HL-60 (cell line): ENCODE measurements at places on chromosomes 2 and 18.

DNA sequence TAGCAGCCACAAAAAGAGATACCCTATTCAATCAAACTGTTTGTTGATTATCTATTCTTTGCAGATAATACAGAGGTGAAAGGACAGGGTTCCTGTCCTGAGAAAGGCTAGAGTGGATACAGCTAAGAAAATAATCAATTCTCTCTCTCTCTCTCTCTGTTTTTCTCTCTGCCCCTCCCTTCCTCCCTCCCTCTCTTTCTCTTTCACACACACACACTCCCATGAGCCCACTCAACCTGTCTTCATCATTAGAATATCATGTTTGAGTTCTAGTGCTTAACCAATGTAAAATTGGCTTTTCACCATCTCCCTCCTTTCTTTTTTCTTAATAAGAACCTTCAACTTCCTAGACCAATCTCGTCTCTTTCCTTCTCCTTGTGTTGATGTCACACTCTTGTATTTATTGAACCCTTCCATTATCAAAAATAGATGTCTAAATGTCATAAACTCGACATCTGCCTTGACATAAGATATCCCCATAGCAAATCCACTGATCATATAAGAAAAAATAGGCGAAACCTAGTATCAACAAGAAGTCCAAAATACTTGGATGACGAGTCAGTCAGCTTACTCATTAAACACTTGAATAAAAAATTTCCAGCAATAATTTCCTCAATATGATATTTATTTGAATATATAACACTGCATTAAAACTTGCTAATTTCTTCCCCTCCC is 42.8 kb upstream of the CYTIP start:
- DNase-seq = no peak

DNA sequence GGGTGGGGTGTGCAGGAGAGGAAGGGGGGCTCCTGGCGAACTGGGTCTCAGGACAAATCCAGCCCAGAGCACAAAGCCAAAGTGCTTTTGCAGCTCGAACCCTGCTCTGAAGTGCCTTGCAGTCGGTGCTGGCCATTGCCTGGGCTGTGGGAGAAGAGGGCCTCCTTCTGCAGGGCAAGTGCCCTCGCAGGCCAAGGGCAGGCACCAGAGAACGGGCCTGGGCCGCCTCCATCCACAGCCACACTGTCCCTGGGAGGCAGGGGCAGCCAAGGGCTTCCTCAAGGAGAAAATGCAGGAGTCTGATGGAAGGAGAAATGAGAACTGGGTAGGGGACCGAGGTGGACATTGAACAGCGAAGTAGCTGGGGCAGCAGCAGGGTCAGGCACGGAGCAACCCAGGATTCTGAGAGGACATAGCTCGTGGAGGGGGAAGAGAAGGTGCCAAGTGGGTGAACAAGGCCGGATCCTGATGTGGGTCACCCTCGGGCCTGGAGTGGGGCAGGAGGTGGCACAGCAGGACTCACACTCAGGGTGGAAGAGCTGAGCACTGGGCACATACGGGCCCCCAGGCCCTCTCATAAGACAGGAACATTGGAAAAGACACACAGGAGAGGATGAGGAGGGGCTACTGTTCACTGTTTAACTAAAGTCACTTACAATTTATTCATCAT is 312.8 kb upstream of the SALL3 start:
- DNase-seq = no peak

- no peak for DNase-seq
These were observed 403.9 kb upstream of the CYRIA start for GRCh38 chr2:17069564-17069963.

DNA sequence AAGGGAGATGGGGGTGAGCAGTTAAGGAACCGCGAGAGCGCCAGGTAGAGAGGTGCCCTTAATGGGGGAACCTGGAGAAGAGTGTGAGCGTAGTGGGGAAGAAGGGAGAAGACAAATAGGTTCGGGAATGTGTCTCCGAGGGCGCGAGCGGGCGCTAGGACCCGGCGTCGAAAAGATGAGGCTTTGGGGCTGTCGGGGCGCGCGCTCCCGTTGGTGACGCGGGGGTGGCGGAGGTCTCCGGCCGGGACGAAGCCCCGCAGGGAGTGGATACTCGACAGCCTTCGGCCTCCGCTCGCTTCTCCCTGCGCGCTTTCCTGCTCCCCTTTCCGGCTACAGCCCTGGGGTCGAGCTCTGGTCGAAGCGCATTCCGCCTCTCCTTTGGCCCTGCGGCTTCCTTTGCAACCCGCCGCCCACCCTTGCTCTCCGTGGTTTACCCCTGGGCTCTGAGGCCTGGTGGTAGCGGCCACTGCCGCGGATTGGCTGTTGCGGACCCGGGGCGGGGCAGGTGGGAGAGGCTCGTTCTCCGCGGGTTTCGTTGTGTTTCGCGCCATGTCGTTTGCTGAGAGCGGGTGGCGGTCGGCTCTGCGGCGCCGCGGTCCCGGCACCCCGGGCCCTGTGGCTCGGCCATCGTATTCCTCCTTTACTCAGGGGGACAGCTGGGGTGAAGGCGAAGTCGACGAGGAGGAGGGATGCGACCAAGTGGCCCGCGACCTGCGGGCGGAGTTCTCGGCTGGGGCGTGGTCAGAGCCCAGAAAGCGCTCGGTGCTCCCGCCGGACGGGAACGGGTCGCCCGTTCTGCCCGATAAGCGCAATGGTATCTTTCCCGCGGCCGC is at the start of gene ARL6IP6:
TSS of gene ARL6IP6 (plus strand) at position 545 of the 833 bp plus-strand sequence. CDS start at position 550, 5 bp downstream.
- peak; percentile 94 for DNase-seq

- no peak for DNase-seq
These were observed 121.6 kb downstream of the RBMS1 start for GRCh38 chr2:160372010-160372356.
